ENCODE measurements at places on chromosomes 1 and 21.

DNA sequence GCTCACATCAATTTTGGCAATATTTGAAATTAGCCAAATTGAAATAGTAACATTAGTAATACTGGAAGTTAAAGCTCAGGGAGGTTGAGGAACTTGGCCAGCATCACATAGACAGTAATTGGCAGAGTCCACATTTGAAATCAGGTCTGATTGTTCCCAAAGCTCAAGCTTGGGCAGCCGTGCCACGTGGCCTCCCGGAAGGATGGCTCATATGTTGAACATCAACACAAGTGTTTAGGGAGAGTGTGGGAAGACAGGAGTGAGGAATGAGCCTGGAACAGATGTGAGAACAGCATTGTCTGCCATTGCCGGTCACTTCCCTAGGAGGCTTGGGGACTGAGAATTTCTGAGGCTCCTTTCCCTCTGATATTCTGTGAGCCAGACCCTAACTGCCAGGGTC, 40.2 kb upstream of the RBM15 start:
- DNase-seq: no peak

- no peak for DNase-seq
These were observed 25.1 kb downstream of the LRRC3 start for GRCh38 chr21:44480200-44481053.

DNA sequence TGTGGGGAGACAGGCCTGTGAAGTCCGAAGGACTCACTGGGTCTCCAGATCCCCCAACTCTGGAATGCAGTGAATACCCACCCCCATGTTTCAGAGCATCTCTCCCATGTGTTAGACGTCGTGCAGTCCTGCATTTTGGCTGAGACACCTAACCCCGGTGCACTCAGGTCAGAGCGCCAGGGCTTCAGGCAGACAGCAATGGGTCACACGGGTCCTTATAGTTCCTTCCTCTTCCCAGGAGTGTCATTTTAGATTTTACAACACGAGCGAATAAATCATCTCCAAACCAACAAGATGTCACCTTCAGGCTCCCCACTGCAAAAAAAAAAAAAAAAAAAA, 5.1 kb downstream of the PRRX1 start:
- DNase-seq: no peak

DNA sequence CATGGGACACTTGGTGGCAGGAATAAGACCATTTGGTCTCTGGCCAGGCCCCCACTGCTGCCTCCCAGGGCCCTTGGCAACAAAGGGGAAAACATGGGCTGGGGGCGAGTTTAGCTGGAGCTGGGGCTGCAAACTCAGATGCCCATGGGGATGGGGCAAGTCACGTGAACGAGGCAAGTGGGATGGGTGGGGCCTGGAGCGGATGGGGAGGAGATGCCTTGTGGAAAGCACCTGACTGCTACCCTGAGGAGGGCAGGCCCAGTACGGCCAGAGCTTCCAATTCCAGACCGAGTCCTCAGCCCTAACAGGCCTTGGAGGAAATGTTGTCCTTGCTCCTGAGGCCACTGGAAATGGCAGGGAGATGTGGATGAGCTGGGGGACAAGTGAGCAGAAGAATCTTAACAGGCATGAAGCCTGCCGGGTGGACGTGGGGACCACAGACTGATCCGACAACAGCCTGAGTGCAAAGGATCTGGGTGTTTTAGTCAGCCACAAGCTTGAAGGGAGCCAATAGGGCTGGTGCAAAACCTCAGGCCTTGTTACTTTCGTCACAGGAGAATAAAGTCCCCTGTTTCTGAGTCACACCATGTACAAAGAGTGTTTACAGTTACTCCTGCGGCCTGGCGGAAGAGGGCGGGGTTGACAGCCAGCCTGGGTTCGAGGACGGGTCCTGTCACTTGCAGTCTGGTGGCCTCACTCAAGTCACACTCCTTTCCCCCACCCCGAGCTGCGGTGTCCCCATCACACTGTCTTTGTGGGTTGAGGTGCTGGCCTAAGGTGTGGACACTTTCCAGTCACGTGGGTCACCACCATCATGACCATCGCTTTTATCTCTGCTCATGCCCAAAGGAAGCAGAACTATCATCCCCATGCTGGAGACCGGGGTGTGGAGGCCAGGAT, 19.1 kb downstream of the RUNX3 start:
- DNase-seq: no peak

DNA sequence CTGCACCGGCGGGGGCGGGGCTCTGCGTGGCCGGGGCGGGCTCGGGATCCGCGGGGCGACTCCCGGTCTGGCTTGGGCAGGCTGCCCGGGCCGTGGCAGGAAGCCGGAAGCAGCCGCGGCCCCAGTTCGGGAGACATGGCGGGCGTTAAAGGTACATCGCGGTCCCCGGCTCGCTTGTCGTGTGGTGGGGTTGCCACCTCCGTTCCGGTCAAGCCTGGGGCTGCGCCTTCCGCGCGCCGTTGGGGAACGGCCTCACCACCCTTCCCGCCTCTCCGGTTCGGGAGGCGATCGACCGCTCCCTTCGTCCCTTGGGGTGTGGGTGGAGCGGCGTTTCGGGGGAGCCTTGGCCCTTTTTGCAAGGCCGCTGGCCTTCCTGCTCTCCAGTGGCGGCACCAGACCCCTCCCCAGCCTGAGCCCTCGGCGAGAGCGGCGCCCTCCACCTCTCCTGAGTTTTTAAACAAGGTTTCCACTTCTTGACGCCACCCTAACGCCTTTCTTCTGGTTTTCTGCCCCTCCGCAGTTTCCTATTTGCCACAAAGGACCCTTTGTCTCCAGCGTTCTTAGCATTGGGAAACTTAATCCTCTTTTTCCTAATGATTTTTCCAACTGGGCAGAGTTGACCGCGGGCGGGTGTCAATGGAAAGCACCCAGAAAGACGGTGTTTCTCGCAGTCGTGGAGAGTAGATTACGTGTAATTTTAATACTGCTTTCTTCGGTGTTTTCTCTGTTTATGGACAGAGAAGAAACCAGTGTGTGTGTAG, at the start of the genes LEPR and LEPROT:
LEPR (plus strand) TSS at position 79 of the 761 bp plus-strand sequence. CDS start 144,898 bp downstream, outside the sequence.
LEPROT (plus strand) TSS at position 79 of the 761 bp plus-strand sequence; CDS start at position 136, 57 bp downstream.
- DNase-seq: no peak

- no peak for DNase-seq
These were observed 9.1 kb downstream of the CDKN2C start for GRCh38 chr1:50978852-50979781.

DNA sequence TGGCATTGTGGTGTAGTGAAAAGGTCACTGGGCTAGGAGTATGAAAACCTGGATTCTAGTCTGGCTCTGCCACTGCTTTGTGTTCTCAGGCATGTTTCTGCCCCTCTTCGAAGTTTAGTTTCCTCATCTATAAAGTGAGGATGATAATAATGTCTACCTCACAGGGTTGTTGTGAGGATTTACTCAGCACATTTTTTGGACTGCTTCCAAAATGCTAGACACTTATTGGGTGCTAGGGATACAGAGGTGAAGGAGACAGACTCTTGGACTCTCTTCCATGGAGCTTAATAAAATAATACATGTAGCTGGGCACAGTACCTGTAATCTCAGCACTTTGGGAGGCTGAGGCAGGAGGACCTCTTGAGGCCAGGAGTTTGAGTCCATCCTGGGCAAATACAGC, 3.6 kb downstream of the KIF2C start:
- no peak for DNase-seq

- DNase-seq: no peak
These were observed 9.2 kb downstream of the PDXK start for GRCh38 chr21:43728154-43728466.

- no peak for DNase-seq
These were observed 170.7 kb upstream of the IRF2BP2 start for GRCh38 chr1:234780531-234781162.

- DNase-seq: peak; percentile 60
These were observed 14.0 kb upstream of the RAP1A start for GRCh38 chr1:111605576-111605975.

- peak; percentile 75 for DNase-seq
These were observed 25.4 kb downstream of the PIGM start for GRCh38 chr1:160006312-160006940.

- DNase-seq: no peak
These were observed 258.6 kb downstream of the GRIK3 start for GRCh38 chr1:36775716-36776115.

DNA sequence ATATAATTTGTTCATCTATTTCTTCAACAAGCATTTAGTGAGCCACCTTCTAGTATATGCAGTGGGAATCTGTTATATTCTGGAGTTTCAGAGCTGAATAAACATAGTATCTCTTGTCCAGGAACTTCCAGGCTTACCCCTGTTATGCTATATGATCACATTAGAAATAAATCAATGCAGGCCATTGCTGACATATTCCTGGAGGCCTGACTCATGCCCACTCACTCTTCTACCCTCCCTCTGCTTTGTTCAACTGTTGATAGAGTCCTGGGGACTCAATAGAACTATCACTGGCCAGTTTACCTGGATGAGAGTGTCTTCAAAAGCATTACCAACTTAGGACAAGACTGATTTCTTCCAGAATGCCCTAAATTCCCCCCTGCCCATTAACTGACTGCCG, 29.3 kb upstream of the SRSF10 start:
- DNase-seq: no peak

GRCh38 chr1:194300340-194300739, 1113.9 kb upstream of the B3GALT2 start:
- DNase-seq: no peak

GRCh38 chr1:32963746-32964460, 706 bp downstream of the RNF19B start:
- peak; percentile 68 for DNase-seq

DNA sequence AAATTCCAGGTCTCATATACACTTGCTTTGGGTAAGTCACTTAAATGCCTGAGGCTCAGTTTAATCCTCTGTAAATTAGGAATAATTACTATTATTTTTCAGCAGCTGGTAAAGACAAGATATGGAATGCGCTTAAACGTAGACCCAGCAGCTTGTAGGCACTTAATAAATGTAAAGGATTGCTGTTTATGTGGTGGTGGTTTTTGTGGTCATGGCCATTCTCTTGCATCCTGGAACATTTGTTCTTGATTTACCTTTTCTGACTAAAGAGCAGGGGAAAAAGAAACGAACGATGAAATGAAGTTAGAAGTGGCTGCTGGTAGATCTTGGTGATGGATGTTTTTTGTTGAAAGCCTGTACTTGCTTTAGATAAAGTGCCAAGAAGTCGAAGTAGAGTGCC, 195.0 kb upstream of the FOXD3 start:
- no peak for DNase-seq

GRCh38 chr1:55938376-55938850, 641.0 kb downstream of the PLPP3 start:
- DNase-seq: no peak

GRCh38 chr1:233132445-233132844, 163.1 kb downstream of the PCNX2 start:
- no peak for DNase-seq

GRCh38 chr1:153849487-153850185, 73.1 kb downstream of the GATAD2B start:
- no peak for DNase-seq

DNA sequence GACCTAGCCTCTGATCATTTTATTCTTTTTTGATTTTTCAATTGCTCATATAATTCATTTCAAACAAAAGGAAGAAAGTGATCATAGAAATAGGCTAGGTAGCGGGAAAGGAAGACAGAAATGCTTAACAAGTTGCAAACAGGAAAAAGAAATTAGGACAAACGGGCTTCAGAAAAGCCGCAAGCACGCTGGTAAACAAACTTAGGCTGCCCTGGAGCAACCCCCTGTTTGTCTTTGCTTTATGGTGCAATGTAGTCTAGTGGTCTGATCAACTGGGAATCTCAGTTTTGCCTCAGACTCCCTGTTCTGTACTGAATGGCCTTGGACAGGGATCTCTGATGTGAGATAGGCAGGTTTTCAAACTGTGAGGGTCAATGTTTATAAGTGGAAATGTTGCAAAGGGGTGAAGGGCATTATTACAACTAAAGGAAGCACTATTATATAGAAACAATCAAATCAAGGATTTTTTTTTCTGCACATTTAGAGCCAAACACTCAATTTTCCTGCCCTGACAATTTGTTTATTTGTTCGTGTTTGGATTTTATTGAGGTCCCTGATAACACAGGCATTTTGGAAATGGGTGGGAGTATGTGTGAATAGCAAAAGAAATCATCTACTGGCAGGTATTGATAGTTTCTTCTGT, 146.8 kb upstream of the NRIP1 start:
- DNase-seq: no peak

DNA sequence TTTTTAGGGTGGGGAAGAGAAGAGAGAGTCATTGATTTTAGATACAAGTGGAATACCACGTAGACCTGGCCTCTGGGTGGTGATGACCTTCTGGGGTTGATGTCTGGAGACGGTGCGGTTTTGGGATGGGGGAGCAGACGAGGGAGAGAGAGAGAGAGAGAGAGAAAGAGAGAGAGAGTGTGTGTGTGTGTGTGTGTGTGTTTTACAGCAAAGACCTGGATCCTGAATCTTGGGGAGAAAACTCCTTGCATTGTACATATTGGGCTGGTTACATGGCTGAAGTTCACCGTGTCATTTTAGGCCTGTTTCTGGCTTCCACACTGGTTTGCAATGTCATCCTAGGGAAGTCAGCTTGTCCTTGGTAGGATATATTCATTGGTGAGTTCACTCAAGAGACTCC, 89.0 kb downstream of the GALNT2 start:
- no peak for DNase-seq

- DNase-seq: no peak
These were observed 215.8 kb downstream of the COL24A1 start for GRCh38 chr1:85940656-85941306.

GRCh38 chr1:208835097-208835463, 590.9 kb upstream of the PLXNA2 start:
- DNase-seq: no peak

GRCh38 chr1:46401964-46402626, 8.0 kb downstream of the FAAH start:
- DNase-seq: peak; percentile 61

DNA sequence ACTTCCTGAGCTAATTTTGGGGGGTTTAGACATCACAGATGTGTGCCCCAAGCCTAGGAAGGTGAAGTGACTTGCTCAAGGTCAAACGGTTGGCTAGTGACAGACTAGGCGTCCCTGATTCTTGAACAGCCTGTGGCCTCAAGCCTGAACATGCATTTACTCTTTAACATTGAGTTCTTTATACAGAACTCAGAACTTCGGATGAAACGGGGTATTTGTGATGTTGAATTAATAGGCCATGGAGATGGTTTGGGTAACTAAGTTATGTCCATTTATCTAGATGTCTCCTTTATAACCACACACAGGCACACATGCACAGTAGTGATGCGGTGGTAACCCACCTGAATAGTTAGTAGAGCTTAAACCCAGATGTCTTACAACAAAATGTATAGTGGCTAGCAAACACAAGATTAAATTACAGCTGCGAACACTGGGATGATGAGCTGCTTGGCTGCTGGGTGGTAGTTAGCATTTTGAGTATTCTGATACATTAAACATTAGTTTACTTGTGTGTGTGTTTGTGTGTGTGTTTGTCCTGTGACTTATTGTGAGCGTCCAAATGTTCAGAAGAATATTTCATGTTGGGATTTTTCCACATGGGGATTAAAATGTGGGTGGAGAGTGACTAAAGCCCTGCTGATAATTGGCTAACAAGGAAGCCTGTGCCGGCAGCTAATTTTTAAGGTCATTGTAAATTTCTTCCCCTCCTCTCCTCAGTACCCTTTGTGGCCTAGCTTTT, 2.3 kb downstream of the ATP1A1 start:
- DNase-seq: no peak
